ENCODE measurements at places on chromosomes 7 and 10. TPM values are rescaled to one million over a fixed set of nuclear protein-coding genes. Genes with fewer than 3 reads are reported as not detected.
A peak's percentile ranks its signal among the peaks of the same experiment; 100 is the strongest.

DNA sequence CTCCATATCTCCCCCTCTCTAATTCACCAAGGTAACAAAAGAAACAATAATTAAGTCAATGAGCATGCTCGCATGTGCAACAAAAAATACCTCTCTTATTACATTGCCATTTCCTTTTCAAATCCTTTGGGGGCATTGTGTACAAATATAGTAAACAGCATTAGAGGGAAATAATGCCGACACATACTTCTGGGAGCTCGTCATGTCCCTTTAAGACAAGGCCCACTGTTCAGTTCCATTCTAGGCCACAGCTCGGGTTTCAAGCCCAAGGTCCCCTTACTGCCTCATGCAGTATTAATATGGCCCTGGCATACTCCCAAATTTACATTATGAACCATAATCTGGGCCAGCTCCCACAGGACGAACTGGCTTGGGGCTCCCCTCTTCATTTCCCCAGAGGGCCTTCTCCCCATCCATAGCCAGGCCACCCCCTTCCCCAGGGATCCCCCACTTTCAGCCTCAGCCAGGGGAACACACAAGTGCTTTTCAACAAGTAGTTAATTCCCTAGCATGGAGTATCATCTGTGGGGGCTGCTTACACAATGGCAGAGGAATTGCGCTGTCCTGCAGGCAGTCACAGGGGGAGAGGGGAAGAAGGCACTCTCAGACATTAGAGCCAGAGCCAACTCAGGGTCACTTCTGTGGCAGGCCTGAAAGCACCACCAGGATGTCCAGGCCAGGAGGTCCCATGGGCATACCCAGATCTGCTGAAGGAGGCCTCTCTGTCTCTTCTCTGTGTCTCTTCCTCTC, 110.6 kb downstream of the KCNMA1 start:
- no peak for DNase-seq

DNA sequence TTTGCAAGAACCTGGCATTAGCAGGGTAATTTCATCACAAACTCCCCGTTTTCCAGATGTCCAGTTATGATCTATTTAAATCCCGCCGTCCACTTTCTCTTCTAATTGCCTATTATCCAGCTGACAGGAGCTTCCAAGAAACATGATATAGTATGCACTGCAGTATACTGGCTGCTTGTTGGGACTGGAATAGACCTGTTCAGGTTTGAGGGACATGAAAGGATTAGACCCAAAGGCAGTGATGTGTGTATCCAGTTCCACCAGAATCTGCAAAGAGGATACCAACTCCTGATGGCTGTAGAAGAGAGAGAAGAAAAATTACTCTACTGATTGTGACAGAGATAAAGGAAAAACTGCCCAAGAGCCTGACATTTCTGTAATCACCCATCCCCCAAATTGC, 8.9 kb downstream of the MSS51 start:
- DNase-seq, result no peak

DNA sequence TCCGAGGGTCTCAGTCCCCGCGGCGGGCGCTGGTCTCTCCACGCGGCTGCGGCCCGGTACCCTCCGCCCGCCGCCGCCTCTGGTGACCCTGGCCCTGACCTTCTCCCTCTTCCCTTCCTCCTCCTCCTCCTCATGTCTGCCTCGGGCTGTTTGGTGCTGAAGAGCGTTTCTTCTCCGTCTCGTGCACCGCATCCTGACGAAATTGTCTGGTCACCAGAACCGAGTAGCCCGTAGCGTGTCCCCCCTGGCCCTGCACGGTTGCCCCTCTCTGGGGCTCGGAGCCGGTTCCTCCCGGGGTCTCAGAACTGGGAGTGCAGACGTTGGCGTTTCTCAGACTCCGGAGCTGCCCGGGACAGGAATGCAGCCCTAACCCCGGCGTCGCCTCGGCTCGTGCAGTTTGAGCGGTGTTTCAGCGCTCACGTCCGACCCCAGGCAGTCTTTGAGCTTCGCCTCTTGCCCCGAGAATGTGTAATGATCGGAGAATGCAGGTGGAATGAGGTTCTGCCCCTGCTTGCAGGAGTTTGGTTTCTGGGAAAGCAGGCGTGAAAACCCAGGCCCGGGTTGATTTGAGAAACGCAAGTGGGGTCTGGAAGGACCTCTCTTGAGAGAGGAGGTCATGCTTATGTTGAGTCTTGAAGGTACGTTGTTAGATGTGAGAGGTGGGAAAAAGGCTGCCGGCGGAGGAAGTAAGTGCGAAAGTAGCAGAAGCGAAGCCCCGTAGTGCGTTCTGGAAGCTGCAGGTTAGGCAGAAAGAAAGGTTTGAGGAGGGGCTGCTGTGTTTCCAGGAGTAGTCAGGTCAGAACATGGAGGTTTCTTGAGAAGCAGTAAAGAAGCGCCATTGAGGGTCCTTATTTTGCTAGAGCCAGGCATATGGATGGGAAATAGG, 743 bp downstream of the RBM17 start:
- peak; percentile 42 for DNase-seq

- DNase-seq, result no peak
Observed at GRCh38 chr10:104028146-104028545, 57.5 kb downstream of the COL17A1 start.

Gene SH2D4B
- total RNA-seq, result not detected

Gene ITGB8
- 8.8 TPM for total RNA-seq

Gene AIFM2
- 21.8 TPM for total RNA-seq

Gene NKX1-2
- total RNA-seq, result not detected

Gene RNF148
- 1.0 TPM for total RNA-seq
